ENCODE measurements at places on chromosomes 5 and 9.

GRCh38 chr5:160702311-160702803 lies 149.7 kb downstream of the ATP10B start:
- no peaks in the 10 kb centered on the region for H3K4me1 ChIP-seq
- H3K27me3 ChIP-seq = no peaks in the 10 kb centered on the region
- H3K36me3 ChIP-seq = no peaks in the 10 kb centered on the region
- no peak overlapping the region for H3K27ac ChIP-seq

DNA sequence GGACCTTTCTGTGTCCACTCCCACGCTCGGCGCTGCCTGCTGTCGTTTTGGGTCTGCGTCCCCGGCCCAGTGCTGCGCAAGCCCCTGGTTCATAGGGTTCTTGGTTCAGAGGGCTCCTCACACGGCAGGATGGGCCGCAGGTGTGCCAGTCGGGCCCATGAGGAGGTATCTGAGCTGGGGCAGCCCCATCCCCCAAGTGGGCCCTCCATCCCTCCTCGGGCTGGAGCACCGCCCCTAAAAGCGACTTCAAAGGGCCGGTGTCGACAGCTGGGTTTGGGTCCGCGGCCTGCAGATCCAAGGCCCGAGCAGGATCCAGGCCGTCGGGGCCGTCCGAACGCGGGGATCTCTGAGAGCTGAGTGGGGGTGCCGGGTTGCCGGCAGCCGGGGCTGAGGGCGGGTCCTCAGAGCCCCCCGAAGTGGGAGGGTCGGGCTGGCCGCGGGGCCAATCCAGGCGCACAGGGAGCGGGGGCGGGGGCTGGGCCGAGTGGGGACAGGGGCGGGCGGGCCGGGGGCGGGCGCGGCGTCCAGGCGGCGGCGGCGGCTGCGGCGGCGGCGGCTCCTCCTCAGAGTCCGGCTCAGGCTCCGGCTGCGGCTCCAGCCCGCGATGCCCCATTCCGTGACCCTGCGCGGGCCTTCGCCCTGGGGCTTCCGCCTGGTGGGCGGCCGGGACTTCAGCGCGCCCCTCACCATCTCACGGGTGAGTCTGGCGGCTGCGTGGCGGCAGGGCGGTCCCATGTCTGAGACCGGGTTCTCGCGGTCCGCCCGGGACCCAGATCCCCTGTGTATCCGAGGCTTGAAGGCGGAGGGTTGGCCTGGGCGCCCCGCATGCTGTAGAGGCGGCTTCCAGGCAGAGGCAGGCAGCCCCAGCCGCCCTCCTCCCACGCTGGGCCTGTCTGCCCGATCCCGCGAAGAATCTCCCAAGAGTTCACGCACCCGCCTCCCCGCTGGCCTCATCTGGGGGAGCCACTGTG lies at the start of gene PDLIM4:
Gene PDLIM4, plus strand, starts transcription at position 566 of the 971 bp plus-strand sequence. Its CDS starts 39 bp downstream, at position 605.
- H3K36me3 ChIP-seq = peaks cover 3% of the 10 kb centered on the region
- peak; percentile 80 for DNase-seq
- H3K4me1 ChIP-seq = peaks cover 84% of the 10 kb centered on the region

DNA sequence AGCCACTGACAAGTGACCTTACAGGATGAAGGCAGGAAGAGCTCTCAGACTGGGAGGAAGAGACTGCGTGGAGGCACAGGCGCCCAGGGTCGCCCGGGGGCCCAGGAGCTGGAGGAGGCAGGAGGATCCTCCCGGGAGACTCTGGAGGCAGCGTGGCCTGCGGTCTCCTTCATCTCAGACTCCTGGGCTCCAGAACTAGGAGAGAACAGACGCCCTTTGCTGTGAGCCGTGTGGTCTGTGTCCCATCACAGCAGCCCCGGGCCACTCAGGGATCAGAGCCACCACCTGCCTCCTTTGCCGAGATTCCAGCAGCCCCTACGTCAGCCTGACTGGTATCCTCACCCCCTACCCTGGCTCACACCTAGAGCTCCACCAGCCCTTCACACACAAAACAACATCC lies 45.2 kb downstream of the SLC12A7 start:
- H3K4me3 ChIP-seq = no peak overlapping the region
- H3K36me3 ChIP-seq = peaks cover 51% of the 10 kb centered on the region
- no peaks in the 10 kb centered on the region for H3K4me1 ChIP-seq
- no peak overlapping the region for H3K27ac ChIP-seq

GRCh38 chr9:99294850-99295461 lies 72.9 kb downstream of the SEC61B start:
- no peak overlapping the region for H3K27ac ChIP-seq
- H3K4me3 ChIP-seq = no peak overlapping the region
- H3K27me3 ChIP-seq = no peaks in the 10 kb centered on the region
- no peaks in the 10 kb centered on the region for H3K4me1 ChIP-seq
- DNase-seq = no peak

GRCh38 chr9:107557236-107557990 lies 67.8 kb upstream of the KLF4 start:
- no peak for DNase-seq
- no peaks in the 10 kb centered on the region for H3K27me3 ChIP-seq
- H3K36me3 ChIP-seq = no peaks in the 10 kb centered on the region
- no peak overlapping the region for H3K27ac ChIP-seq

DNA sequence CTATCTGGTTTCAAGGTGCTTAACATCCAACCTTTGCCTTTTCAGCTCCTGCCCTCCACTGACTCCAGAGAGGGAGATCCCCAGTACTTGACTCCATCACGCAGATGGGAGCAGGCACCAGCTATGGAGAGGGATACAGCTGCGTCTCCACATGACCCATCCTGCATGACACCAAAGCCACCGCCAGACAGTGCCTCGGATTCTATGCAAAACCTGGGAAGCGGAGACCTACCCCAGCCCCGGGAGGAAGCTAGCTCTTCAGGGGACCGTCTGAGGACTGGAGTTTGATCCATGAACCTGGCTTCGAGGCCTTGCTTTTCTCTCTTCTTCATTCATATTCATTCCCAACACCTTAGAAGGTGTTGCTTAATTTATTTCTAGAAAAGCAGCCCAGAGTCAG lies 24.8 kb downstream of the HRH2 start:
- peaks cover 4% of the 10 kb centered on the region for H3K4me1 ChIP-seq
- no peak overlapping the region for H3K4me3 ChIP-seq
- no peaks in the 10 kb centered on the region for H3K36me3 ChIP-seq
- H3K27me3 ChIP-seq = peaks cover 38% of the 10 kb centered on the region

DNA sequence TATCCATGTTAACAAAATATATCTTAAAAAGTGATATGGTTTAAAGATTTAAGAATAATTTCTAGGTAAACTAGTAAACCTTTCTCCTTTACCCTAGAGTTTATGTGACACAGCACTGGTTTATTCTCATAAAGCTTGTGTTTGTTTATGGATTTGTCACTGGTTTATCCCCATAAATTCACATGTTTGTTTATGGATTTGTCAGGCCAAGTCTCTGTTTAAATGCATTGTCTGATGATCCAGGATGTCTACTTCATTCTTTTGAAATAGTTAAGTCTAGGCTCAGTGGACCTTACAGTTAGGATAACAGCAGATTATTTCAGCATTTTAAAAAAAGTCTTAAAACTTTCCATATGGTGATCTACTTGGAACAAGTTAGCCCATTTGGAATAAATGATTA lies 334.0 kb downstream of the ARRDC3 start:
- no peak overlapping the region for H3K4me3 ChIP-seq
- H3K27me3 ChIP-seq = no peaks in the 10 kb centered on the region
- H3K27ac ChIP-seq = no peak overlapping the region
- no peak for DNase-seq

DNA sequence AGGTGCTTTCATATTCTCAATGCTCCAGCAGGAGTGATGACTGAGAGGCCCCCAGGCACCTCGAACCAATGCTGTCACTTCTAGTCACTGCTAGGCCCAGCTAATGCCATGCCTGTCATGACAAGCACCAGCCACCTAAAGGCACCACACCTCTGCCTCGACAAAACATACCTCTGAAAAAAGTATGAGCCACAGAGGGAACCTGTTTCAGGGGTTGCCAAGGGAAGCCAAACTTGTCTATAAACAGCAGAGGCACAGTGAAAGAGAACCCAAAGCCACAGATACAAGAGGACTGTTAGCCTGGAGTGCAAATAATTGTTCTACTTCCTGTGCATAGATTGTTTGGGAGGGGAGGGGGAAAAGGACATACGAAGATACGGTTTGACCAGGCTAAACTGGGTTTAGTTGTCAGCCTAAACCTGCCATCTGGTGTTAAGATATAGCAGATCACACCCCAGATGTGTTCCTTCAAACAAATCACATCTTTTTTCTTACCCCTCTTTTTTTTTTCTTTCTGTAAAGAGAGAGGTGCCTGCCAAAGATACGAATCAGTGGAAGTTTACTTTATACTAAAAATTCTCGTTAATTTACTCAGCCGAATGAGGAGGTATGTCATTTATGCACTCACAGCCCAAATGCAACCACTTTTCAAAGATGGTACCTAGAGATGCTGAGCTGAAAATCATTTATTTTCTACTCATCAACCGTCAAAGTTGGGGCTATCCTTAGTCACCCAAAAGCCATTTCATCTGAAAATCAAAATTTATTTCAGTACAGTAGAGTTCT lies 45.7 kb downstream of the BNC2 start:
- peak overlapping the region; percentile 0 for H3K27ac ChIP-seq
- no peaks in the 10 kb centered on the region for H3K36me3 ChIP-seq
- H3K4me3 ChIP-seq = no peak overlapping the region
- no peaks in the 10 kb centered on the region for H3K27me3 ChIP-seq
- peaks cover 27% of the 10 kb centered on the region for H3K4me1 ChIP-seq

DNA sequence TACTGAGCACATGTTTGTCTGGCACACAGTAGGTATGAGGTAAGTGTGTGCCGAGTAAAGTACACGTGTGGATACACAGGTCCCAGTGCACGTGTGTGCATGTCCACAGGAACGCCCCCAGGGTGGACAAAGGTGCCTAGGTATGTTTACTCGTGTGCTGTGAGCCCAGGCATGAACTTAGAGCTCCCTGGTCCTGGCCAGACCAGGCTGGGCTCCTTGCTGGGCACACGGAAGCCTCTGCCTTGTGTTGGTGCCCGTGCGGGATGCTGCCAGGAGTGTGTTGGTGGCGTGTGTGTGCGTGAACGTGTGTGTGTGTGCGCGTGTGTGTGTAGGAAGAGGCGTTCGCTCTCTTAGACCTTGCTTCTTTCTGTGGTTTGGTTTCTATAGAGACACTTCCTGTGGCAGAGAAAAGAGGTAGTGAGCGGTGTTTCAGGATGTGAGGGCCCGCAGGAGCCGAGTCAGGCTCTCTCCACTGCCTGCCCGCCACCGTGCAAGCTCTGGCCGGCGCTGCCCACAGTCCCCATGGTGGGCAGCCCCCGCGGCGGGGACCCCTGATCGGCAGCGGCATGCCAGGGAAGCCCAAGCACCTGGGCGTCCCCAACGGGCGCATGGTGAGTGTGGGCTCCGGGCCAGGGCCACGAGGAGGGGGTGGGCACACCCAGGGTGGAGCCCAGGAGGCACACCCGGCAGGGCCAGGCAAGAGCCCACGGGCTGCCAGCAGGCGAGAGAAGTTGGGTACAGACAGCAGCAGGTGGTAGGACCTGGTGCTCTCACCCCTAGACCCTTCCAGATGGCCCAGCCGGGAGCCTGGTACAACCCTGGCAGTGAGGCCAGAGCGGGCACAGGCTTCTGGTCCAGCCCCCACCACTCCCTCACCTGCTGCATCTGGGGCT lies at the start of gene RGS14:
Gene RGS14, plus strand, starts transcription at position 466 of the 893 bp plus-strand sequence. Its CDS starts 101 bp downstream, at position 567.
- H3K36me3 ChIP-seq = no peaks in the 10 kb centered on the region
- peak within 1 kb of the TSS; percentile 47 for H3K4me3 ChIP-seq
- no peaks in the 10 kb centered on the region for H3K27me3 ChIP-seq
- no peak within 1 kb of the TSS for H3K27ac ChIP-seq
- H3K4me1 ChIP-seq = peaks cover 36% of the 10 kb centered on the region

DNA sequence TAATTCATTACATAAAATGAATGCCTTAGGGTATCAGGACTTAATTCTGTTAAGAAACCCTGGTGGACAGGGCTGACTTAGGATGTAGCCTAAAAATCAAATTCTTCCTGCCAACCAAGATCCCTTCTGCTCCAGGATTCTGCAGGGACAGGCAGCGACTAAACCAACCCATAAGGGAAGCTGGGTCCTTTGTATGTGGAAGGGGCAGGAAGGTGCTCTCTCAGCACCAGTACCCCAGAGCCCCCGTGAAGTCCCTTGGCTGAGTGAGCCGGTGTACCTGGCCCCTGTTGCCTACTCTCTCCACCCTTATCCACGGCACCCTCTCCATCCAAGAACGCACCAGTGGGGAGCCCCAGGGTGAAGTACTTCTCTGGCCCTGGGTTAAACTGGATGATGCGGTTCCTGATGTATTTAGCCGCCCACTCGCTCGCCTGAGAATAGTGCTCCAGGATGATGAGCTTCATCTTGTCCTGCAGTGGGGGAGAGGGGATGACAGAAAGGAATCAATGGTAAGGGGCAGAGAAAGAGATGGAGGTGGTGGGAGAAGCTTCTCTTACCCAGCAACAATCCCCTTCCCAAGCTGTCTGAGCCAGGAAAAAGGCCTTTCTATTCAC lies 1.1 kb downstream of the GNPDA1 start:
- no peaks in the 10 kb centered on the region for H3K27me3 ChIP-seq
- no peak for DNase-seq
- peak overlapping the region; percentile 77 for H3K4me3 ChIP-seq
- no peak overlapping the region for H3K27ac ChIP-seq
- H3K36me3 ChIP-seq = no peaks in the 10 kb centered on the region

DNA sequence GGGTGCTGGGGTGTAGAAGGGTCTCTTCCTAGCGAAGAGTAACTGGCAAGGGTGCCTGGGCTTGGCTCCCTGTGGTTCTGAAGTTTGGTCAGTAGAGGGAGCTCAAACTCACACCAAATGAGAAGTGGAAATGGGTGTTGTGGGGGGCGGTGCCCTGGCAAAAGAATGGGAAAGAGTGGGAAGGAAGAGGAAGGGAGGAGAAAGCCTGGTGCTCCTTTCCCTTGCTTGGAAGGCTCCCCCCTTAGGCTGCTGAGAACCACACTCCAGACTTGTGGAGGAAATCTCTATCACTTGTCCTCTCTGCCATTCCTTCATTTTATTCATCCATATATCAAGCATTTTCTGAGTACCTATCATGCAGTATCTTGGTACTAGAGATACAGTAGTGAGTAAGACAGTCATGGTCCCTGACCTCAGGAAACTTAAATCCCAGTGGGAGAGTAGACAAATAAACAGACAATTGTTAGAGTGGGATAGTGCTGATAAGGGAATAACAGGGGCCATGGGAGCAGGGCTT lies 13.0 kb downstream of the SLC4A9 start:
- H3K4me3 ChIP-seq = no peak overlapping the region
- H3K36me3 ChIP-seq = no peaks in the 10 kb centered on the region
- peak; percentile 85 for DNase-seq
- H3K4me1 ChIP-seq = peaks cover 6% of the 10 kb centered on the region

- H3K4me3 ChIP-seq = no peak overlapping the region
- no peak for DNase-seq
- H3K4me1 ChIP-seq = peaks cover 48% of the 10 kb centered on the region
- H3K27me3 ChIP-seq = no peaks in the 10 kb centered on the region
- H3K27ac ChIP-seq = peak overlapping the region; percentile 36
These were observed 77.1 kb upstream of the STXBP1 start for GRCh38 chr9:127534931-127535330.
